ENCODE measurements at places on chromosomes 1 and 21.

GRCh38 chr1:178727014-178727895 lies 2.2 kb downstream of the RALGPS2 start:
- DNase-seq, result no peak

- DNase-seq, result no peak
Measured at GRCh38 chr21:35225573-35225972, 176.5 kb upstream of the RUNX1 start.

GRCh38 chr1:169078163-169078883 lies 28.2 kb upstream of the ATP1B1 start:
- no peak for DNase-seq

- DNase-seq, result no peak
Measured at GRCh38 chr1:13828454-13829151, 128.6 kb downstream of the PRDM2 start.

- peak; percentile 57 for DNase-seq
Measured at GRCh38 chr1:113871597-113872113, at the start of gene PTPN22. Gene PTPN22, minus strand, starts transcription at chr1:113871712.

GRCh38 chr1:235725434-235725833 lies 75.8 kb upstream of the GNG4 start:
- DNase-seq, result no peak

- DNase-seq, result no peak
Measured at GRCh38 chr1:66731170-66731865, 20.9 kb upstream of the DYNLT5 start.

GRCh38 chr1:44485229-44485933 lies 80.3 kb downstream of the RNF220 start:
- no peak for DNase-seq

DNA sequence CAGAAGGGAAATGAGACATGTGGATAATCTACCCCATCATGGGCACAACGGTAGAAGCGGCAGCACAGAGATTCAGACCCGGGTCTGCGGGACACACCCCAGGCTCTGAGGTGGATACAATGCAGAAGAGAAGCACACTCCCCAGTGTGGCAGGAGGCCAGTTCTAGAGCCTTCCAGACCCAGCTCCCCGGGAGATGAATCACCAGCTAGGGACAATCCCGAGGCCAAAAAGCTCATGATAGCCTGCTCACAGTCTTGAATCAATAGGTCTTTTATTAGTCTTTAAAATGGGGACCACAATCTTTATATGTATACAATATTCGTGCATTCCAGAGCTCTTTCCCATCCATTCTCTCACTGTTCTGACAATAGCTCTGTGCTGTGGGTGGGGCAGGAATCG lies 57.3 kb upstream of the DIRAS3 start:
- DNase-seq, result no peak

- no peak for DNase-seq
Measured at GRCh38 chr1:234863551-234863971, 253.6 kb upstream of the IRF2BP2 start.

GRCh38 chr1:95005584-95005983 lies 67.2 kb downstream of the ALG14 start:
- no peak for DNase-seq

DNA sequence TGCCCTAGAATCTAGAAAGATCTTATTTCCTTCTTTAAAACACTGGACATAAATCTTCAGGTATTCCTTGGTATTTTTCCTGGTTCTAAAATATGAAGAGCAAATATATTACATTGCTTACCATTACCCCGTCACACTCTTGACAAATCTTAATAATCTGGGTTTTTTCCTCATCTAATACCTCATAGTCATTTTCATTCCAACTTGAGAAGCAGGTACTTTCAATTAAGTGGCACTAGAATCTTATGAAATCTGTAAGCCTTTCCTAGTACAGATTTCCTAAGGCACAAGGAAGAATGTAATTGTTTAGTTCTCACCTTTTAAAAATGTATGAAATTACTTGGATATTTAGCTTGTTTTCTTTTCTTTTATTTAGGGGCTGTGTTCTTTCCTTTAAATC lies 481.5 kb upstream of the ZRANB2 start:
- no peak for DNase-seq

DNA sequence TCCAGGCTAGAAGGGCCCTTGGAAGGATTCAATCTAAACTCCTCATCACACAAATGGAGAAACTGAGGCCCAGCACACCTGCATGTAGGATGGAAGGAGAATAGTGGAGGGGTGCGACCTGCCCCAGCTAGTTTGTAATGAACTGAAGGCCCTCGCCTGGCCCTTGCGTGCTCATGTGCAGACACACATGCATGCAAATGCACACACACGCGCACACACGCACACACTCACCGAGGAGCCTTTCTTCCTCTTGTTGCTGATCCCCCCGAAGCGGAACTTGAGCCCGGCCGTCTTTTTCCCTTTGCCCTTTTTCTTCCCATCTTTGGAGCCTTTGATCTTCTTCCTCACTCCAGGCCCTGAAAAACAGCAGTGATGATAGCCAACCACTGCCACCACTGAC lies 27.9 kb downstream of the CHD5 start:
- DNase-seq, result no peak

DNA sequence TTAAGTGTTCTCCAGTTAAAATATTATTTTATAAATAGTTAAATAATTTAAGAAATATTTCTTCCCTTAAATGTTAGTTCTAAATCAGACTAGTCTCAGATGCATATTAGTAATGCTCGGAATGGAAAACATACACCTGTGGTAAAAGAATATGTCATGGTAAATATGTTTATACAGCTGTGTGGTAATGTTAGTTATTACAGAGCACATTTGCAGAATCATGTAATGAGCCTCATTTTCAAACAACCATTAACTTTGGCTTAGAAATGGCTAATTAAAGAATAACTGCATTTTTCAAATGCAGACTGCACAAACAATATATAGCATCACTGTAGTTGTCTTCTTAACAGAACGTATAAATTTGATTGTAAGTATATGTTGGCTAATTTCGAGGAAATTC lies 90.3 kb downstream of the DISP1 start:
- DNase-seq, result no peak

DNA sequence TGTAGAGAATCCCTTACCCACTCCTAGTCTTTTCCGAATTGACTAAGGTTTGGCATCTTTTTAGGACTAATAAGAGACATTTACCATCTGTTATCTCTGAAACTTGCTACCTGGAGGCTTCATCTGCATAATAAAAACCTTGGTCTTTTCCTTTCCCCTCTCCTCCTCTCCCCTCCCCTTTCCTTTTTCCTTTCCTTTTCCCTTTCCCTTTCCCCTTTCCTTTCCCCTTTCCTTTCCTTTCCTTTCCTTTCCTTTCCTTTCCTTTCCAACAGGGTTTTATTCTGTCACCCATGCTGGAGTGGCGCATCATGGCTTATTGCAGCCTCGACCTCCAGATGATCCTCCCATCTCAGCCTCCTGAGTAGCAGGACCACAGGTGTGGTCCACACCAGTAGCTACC lies 195.7 kb downstream of the RYR2 start:
- no peak for DNase-seq

DNA sequence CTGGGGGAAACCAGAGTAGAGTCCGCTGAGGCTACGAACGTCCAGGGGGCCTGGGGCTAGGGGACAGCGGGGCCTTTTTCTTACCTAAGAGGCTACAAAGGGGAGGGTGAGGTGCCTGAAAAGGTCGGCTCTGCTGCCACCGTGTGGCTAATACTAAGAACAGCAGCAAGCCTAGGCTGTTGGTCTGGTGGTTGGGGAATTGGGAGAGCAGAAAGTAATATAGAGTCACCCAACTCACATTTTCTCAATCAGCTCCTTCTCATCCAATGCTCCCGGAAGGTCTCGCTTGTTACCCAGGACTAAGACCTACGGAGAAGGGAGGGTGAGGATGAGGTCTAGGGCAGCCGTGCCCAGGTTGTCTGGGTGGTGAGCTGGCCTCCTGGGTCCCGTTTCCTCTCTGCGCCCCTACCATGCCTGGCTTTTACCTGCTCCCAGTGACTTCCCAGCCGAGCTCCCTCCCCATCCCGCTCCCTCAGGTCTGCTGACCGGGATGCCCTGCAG lies 9.3 kb downstream of the ARL8A start:
- DNase-seq, result peak; percentile 23

- no peak for DNase-seq
Measured at GRCh38 chr1:247335882-247336281, 4.2 kb upstream of the ZNF496 start.

DNA sequence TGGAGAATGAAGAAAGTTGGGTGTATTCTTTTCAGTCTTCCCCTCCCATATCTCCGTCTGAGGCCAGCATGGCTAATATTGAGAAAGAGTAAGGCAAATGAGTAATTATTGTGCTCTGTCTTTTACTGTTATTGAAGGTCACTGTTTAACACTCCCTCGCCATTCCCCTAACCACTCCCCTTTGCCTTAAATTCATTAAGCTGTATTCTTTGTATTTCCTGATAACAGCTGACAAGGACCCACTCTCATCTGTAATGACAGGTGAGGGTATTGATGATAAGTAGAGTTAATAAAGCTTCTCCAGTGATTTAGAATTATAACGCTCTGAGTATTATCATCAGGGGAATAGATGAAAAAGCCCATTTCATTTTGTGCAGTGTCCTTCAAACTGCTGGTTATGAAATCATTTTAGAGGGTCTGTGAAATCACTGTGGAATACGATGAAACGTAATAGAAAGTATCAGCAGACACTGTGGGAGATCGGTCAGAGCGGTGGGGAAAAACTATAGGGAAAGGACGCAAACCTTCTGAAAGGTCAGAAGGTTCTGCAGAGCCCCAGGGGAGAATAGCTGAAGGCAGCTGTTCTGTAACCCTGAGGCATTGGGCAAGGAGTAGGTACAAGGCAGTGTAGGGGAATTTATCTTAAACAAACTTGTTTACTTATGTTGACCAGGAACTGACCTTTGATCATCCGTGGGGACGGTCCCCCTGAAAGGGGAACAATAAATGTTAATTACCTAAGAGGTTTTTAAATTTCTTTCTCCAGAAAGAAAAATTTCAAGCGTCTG lies 46.3 kb upstream of the CACYBP start:
- no peak for DNase-seq

DNA sequence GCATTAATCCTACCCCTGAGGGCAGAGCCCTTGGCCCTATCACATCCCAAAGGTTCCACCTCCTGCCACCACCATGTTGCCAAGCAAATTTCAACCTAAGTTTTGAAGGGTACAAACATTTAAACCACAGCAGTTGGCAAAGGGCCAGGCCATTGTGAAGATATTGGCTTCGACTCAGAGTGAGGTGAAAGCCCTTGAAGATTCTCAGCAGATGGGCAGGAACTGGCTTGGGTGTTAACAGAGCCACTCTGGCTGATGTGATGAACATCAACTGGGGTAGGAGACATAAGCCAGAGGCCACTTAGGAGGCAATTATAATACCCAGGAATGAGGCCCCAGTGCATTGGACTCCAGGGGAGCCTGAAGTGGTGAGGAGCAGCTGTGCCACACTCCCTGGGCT lies 207.7 kb upstream of the KAZN start:
- no peak for DNase-seq

- peak; percentile 43 for DNase-seq
Measured at GRCh38 chr1:43991476-43992231, at the start of gene CCDC24. Gene CCDC24, plus strand, starts transcription at chr1:43991599. Its CDS starts 280 bp downstream, at chr1:43991879.

DNA sequence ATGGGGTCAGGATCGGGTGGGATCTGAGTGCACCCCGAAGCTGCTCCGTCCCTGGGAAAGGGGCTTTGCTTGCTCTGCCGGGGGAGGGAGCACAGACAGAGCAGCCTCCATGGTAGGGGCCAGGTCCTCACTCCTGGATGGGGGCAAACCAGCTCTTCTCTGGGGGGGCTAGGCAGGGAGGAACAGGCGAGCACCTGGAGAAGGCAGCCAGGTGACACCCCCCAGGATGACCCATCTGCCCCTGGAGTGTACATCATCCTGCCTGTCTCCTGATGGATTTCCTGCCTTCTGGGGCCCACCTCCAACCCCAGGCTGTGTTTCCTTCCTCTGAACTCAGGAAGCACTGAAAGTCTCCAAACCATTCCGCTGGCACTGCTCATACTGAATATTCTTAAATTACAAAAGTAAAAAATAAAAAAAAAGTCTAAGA lies 248.0 kb downstream of the RHOU start:
- DNase-seq, result no peak

- DNase-seq, result no peak
Measured at GRCh38 chr1:109785446-109786111, 21.9 kb upstream of the EPS8L3 start.

DNA sequence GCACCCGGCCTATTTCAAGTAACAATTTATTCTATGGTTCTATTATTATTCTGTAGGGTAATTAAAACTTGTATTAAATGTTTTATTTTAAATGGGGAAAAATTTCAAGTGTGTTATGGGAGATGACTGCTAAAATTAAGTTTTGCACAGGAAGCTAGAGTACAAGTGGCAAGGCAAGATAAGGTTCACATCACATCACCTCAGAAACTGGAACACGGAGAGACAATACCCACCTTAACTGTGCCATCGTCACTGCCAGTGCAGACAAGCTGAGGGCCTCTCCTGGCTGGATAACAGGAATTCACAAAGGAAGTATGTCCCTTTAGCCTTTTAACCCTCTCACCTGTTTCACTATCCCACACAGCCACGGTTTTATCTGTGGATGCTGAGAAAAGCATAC lies 7.6 kb downstream of the SNRNP40 start:
- DNase-seq, result no peak

GRCh38 chr1:242425232-242425631 lies 99.3 kb downstream of the PLD5 start:
- DNase-seq, result no peak

DNA sequence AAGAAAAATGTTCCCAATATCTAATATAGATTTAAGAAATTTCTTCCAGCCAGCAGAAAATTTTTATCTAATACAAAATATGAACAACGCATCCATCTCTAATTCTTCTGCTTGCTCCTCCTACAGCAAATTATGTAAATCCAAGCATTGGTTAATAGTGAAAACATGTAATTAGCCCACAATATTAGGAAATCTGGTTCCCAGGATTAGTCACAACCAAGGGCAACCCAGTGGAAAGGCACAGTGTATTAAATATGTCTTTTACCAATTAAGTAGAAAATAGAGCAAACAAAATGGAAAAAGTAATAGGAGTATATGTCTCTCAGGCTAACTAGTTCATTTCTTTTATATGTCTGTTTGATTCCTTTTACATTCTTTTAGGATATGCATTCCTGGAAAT lies 59.4 kb upstream of the IFI44L start:
- DNase-seq, result no peak

GRCh38 chr1:54559111-54559548 lies 11.1 kb downstream of the ACOT11 start:
- DNase-seq, result no peak

DNA sequence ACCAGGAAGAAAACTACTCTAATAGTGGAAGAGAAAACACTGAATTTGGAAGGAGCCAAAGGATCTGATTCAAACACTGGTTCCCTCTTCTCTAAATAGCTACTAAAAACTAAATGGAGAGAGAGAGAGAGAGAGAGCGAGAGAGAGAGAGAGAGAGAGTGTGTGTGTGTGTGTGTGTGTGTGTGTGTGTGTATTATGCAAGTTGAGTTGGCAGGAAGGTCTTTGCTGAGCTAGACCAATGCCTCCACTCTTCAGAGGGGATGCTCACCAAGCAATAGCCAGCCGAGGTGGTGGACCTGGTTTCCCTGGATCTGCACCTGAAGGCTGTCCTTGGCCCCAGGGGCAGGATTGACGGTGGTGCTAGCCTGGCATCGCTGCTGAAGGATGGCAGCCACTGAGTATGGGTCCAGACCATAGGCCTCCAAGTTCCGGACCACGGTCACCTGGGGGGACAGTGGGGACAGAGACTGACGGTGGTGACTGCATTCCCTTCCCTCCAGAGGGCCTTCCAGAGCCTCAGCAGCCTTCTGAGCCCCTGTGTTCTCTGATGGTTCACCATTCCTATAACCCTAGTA lies 18.8 kb downstream of the EIF2D start:
- DNase-seq, result no peak

Measured in stimulated activated CD4-positive, alpha-beta T cell treated with anti-CD3 and anti-CD28 coated beads, Interleukin-15, amount 100 ng/mL, for 1 hour (primary cell).